ENCODE measurements at places on chromosomes 13 and 19.

DNA sequence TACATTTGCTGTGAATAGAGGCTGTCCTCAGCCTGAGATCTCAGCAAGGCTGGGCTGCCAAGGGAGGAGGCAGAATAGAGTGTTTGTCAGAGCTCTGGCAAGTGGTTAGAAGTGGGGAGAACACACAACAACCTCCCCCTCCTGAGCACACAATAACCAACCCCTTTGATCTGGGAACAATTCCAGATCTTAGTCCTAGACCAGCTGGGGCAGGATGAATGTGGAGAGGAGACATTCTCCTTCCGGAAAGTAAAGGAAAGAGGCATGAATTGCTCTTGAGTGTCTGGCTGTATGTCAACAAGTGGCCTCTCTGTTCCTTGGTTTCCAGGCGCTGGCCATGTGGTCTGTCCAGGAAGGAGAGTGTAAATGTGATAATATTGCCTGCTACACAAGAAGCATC is 114.9 kb upstream of the TMTC4 start:
- peak; percentile 83 for DNase-seq

GRCh38 chr19:57708641-57709361 is at the start of gene ZNF154:
TSS of gene ZNF154 (minus strand) at chr19:57709204. CDS start at chr19:57708971, 233 bp downstream.
- peak; percentile 78 for DNase-seq

GRCh38 chr13:78997902-78998629 is 339.1 kb upstream of the OBI1 start:
- no peak for DNase-seq

DNA sequence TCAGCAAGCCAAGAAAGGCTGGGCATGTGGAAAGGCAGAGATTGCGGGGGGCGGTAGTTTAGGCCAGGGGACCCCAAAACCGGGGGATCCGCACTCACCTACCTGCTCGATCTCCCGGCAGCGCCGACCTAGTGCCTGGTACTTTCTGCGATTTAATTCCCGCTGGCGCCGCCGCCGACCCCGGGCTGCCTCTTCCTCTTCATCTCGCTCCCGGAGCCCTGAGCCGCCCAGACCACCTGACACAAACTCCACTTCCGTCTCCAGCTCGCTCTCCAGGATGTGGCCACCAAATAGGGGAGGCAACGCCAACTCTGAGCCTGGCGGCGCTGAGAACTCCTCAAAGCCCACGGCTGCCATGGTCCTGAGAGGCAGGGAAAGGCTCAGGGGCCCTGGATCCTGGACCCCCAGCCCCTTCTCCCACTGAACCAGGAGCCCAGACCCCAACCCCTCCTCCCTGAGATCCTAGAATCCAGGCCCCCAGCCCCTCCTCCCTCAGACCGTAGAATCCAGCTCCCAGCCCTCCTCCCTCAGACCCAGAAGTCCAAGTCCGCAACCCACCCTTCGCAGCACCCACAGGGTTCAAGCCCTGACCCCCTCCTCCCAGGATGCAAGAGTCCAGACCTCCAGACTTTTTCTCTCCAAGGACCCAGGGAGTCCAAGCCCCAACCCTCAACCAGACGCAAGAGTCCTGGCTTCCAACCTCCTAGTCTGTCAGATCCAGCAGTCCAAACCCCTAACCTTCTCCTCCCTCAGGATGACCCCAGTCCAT is 933 bp downstream of the TFPT start:
- no peak for DNase-seq

DNA sequence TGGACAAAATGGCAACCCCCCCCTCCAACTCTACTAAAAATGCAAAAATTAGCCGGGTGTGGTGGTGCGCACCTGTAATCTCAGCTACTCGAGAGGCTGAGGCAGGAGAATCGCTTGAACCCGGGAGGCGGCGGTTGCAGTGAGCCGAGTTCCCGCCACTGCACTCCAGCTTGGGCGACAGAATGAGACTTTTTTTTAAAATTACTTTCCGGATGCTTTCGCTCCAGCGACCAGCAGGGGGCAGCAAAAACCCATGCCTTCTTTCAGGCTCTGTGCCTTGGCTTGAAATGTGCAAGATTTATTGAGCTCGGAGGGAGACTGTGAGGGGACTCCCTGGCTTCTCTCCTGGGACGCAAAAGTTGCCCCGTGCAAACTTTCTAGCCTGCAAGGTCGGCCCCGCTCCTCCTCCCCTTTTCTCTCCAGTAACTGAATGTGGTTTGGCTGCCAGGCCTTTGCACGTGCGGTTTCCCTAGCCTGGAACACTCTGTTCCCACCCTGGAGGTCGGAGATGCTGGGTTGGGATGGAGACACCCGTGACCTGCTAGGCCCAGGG is 61.4 kb upstream of the NFIC start:
- peak; percentile 47 for DNase-seq

DNA sequence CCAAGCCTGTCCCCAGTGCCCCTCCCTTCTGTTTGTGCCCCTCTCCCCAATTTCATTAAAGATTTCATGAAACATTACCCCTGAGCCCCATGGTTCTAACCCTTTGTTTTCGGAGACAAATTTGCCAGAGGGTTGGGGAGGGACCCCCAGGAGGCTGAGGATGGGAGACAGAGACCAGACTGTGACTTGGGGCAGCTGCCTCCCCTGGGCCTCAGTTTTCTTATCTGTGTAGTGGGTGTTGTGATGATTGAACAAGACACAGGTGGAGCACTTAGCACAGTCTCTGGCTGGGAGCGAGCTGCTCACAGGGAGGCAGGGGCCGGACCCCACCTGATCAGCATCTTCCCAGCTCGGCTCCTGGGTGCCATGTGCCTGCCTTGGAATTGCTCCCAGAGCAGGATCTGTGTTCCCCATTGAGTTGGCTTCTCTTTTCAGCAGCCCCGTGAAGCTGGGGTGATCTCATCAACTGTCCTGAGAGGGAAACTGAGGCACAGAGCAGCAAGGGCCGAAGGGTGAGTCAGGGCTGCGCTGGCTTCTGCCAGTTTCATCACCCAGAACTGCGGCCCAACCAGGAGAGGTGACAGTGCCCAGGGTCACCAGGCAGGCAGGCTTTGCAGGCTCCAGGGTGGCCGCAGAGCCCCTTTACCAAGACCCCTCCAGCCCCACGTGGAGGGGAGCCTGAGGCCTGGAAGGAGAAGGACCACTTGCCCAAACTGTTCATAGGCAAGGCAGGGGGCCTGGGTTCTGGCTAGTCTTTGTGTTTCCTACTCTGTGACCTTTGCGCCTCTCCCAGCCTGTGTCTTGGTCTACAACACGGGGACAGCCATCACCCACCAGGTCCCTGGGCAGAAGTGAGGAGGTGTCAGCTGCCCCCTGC is 6.9 kb downstream of the IRF3 start:
- no peak for DNase-seq

GRCh38 chr19:46922465-46922864 is 61.7 kb downstream of the ARHGAP35 start:
- no peak for DNase-seq

GRCh38 chr13:95858286-95859075 is 181.5 kb downstream of the DNAJC3 start:
- no peak for DNase-seq

- DNase-seq: no peak
Measured at GRCh38 chr19:2615782-2616181, 86.7 kb downstream of the GNG7 start.

GRCh38 chr13:69319656-69320055 is 788.0 kb upstream of the ATXN8OS start:
- no peak for DNase-seq

- no peak for DNase-seq
Measured at GRCh38 chr19:39217094-39217493, 13.0 kb upstream of the SYCN start.

GRCh38 chr19:38661996-38662395 is 14.5 kb downstream of the ACTN4 start:
- DNase-seq: no peak

GRCh38 chr13:99000137-99000536 is 22.3 kb upstream of the DOCK9 start:
- DNase-seq: no peak

DNA sequence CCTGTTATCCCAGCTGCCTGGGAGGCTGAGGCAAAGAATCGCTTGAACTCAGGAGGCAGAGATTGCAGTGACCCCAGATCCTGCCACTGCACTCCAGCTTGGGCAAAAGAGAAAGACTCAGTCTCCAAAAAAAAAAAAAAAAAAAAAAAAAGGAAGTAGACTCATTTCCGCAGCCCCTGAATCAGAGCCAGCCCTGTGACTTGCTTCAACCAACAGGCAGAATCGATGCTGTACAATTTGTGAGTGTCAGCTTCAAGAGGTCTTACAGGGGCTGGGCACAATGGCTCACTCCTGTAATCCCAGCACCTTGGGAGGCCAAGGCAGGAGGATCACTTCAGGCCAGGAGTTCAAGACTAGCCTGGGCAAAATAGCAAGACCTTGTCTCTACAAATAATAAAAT is 12.8 kb downstream of the ANKRD27 start:
- DNase-seq: no peak

- DNase-seq: no peak
Measured at GRCh38 chr19:39970425-39970674, 615 bp upstream of the PSMC4 start.

GRCh38 chr13:27578121-27579030 is 42.0 kb downstream of the LNX2 start:
- DNase-seq: peak; percentile 8

DNA sequence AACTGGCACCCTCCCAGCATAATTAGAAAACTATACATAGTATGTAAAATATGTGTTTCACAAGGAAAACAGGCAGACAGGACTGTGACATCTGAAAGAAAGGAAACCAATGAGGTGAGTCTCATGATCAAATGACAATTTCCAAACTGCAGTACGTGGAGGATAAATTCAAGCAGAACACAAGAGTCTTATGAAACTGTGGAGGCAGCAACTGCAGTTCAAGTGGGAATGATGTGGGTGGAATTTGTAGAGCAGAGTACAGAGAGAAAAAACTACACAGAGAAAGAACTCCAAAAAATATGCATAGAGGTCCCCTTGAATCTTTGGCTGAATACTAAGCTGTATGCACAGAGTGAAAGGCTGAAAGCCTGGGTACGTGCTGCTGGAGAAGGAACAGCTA is 9.7 kb downstream of the SIGLEC6 start:
- peak; percentile 78 for DNase-seq

- DNase-seq: no peak
Measured at GRCh38 chr19:33426621-33427361, 53.3 kb downstream of the CEBPG start.

DNA sequence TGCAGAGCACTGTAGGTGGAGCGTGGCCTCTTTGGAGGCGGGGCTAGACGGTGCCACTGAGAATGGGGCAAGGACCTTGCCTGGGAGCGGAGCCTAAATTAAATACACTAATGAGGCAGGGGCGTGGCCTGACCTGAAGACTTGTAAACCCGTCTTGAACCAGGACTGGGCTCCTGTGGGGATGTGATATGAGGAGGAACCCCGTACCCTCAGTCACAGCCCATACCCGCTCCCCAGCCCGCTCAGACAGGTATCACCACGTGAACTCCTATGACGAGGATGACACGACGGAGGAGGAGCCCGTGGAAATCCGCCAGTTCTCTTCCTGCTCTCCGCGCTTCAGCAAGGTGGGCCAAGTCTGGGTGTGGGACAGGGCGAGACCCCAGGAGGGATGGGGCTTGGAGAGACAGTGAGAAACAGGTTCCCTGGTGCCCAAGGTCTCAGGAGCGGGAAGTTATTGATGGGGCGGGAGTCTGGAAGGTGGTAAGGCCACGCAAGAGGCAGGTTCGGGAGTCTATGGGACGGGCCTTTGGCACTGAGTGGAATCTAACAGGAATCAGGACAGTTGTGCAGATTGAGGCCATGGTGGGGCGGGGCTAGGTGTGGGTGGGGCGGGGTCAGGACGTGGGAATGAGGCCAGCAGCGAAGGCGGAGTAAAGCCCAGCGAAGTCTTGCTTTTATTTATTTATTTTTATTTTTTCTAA is 14.7 kb downstream of the DNASE2 start:
- no peak for DNase-seq

DNA sequence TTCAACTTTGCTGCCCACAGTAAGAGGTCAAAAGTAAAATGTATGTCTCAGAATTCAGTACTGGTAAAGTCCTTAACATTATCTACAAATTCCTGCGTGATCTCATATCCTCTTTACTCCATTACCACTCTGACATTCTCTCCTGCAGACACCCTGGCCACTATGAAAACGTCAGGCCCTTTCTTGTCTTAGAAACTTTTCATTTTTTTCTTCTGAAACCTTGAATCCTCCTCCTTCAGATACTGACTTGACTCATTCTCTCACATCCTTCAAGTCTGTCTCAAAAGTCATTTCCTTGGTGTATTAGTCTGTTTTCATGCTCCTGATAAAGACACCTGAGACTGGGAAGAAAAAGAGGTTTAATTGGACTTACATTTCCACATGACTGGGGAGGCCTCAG is 262.3 kb downstream of the POU4F1 start:
- DNase-seq: no peak

- no peak for DNase-seq
Measured at GRCh38 chr19:991932-992669, 8.0 kb downstream of the WDR18 start.

DNA sequence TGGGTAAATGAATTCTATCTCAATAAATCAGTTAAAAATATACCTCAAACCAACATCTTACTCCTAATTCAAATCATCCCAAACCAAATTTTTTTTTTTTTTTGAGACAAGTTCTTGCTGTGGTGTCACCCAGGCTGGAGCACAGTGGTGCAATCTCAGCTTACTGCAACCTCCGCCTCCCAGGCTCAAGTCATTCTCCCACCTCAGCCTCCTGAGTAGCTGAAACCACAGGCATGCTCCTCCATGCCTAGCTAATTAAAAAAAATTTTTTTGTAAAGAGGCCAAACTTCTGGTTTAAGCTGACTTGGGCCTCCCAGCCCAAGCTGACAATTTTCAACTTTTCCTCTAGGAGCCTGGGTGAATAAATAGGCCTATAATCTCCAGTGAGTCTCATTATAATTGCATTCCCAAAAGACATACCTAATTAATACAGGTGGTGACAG is 22.1 kb upstream of the OLFM2 start:
- no peak for DNase-seq

DNA sequence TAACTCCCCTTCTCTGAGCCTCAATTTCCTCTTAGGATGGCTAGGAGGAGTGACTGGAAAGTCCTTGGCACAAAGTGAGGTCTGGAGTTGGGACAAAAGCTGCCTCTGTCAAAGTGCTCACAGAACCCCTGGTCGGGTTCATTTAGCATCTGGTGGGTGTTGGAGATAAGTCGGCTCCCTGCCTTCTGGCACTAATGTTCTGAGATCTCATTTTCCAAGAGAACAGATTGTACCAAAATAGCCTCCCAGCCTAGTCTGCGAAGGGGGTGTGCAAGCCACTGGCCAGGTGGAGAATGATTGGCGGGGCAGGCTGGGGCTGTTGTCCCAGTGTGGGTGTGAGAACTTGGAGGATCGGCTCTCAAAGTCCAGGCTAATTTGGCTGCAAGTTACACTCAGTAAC is 20.7 kb upstream of the NWD1 start:
- DNase-seq: no peak
